Activated CD4-positive, alpha-beta T cell treated with anti-CD3 and anti-CD28 coated beads for 4 hours (primary cell): ENCODE measurements at places on chromosomes 12 and 14.

DNA sequence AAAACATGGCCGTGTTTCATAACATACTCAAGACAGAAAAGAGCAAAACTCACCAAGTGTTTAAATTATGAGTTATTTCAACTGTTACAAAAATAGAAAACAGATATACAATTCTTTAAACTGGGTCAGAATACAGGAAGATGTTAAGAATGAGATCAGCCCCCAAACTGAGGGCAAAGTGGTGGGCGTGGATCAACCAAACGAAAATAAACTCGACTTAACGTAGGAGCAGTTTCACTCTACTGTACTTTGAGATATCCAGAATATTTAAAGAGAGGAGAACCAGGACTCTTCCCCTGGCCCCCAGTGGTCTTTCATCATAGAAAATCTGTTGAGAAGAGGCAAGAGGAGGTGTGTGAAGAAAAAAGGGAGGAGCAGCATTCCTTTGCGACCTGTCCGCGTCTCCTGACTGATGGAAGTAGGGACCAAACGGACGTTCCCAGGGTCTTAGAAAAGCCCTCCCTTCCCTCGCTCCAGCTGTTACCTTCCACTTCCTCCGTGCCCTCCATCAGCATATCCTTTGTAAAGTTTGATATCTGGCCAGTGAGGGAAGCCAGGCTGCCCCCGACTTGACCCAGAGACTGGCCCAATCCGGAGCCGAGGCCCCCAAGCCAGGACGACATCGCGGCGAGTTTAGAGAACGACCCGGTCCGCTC lies 668 bp downstream of the TRIP11 start:
- peak; percentile 11 for DNase-seq

DNA sequence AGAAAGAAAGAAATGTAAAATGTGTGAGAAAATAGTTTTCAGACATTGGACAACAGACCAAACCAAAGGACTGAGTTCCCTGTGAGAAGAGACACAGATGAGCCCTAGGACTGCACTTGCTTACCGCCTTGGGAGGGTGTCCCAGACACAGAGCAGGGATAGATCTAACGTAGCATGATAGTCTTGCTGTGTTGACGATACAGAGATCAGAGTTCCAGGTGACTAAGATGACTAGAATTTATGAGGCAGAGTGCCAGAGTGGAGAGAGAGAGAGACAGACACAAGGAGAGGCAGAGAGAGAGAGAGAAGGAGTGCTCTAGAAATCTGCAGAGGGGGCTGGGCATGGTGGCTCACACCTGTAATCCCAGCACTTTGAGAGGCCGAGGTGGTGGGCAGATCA lies 148.2 kb upstream of the LMNTD1 start:
- DNase-seq: no peak

GRCh38 chr12:48901278-48901677 lies 24.0 kb downstream of the FKBP11 start:
- no peak for DNase-seq

DNA sequence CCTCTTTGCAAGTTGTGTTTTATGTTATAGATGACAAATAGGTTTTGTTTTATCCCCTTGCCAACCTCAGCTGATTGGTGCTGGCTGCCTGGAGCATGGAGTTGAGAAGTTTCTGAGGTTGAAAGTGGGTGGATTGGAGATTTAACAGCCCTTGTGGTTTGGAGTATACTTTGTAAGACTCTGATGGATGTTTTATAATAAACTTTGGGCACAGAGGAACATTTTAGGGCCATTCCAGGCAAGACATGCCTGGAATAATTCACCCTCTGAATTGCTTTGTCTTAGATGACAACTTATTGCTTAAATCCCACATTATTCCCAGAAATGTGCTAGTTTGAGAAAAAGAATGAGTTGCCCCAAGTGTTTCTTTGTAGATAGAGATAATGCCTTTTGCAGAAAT lies 158.9 kb downstream of the SLC5A8 start:
- DNase-seq: no peak

DNA sequence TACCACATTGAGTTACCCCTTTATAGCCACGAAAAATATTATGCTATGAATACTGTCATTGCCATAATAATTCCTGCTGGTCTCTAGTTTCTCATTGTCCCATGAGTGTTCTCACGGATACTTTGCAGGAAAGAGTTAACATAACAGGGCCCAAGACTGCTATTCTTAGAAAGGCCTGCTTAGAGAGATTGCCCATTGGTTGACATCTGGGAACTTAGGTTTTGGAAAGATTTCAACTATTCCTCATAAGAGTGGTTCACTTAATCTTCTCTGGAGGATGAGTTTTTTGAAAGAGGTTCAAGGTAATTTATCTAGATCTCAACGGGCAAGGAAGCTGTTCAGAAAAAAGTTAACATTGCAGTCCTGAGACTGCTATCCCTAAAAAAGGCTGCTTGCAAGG lies 18.4 kb upstream of the PRPF39 start:
- no peak for DNase-seq

- no peak for DNase-seq
These were observed 77.7 kb downstream of the FLRT2 start for GRCh38 chr14:85607651-85608081.

GRCh38 chr12:118391836-118392235 lies 15.5 kb downstream of the SUDS3 start:
- DNase-seq: no peak

DNA sequence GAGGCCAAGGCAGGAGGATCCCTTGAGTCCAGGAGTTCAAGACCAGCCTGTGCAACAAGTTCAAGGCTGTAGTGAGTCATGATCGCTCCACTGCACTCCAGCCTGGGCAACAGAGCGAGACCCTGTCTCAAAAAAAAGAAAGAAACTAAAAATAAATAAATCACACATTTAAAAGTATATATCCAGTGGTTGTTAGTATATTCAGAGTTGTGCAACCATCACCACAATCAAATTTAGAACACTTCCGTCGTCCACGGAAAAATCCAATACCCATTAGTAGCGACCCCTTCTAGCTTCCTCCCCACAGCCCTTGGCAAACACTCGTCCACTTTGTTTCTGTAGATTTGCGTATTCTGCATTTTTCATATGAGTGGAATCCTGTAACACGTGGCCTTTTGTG lies 44.7 kb upstream of the EML1 start:
- no peak for DNase-seq

DNA sequence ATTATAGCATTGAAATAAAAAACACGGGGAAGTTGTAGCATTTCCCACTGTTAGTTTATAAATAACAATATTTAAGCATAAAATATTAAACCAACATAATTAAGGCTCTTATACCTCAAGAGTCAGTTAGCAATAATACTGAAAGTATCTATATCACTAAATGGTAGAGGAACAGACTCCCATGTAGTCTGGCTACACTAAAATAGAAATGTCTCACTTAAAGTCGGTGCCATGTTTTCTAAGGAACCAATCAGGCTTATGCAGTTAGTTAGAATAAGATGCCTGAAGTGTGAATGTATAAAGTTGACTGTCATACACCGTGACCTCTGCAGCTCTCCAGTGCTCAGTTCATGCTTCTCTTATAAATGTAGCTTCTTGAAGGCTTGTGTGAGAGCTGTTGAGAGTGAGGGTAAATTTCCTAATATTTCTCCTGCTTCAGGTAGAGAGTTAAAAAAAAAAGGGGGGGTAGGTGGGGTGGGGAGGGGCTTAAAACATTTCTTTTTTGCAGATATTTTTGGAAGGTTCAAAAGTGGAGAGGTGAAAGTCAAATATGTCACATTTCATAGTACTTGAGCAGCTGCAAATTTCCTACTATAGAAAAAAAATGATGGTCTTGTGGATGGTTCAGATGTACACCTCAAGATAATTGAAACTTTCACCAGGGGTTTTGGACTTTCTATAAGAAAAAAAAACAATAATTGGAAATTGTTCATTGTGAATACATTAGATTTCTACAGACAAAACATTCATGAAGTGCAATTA lies 64.5 kb downstream of the PTCSC3 start:
- no peak for DNase-seq

DNA sequence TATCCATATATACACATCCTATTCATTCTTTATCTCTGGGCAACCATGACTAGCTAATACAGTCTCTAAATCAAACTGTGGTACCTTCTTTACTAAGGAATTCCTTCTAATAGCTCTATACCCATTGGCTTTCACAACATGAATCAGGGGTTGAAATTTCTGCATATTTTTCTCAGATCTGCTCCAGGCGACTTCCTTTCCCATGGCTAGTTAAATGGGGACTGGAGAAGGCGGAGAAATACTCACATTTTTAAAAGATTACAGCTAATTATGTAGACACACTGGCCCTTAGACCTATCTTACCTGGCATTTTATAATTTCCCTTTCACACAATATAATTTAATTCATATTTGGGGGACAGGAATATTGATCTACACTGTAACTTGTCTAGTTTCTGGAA lies 1.1 kb upstream of the CDKN3 start:
- DNase-seq: no peak

DNA sequence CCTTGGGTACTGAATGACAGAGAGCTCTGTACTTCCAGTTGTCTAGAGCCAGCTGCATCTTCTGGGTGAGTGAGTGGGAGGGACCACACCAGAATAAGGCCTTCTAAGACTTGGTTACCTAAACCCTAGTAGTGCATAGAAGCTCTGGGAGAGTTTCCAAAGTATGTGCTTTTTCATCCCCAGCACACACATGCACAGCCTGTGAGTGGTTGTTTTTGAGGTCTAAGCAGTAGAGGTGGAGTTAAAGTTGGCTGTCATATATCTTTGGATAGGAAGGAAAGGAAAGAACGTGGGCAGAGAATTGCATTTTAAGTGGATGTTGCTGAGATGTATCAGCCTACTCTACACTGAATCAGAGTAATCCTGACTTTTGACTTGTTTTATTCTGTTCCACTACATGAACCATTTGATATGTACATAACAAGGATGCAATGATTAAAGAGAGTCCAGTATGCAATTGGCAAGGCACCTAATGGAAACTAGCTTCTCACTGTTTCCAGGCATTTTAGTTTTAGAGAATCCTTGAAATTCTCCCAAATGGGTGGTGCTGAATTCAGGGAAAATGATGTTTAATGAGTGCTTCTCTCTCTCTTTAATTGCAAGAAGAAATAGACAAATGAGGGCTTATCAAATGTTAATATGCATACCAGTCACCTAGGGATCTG lies 51.8 kb upstream of the PRICKLE1 start:
- DNase-seq: no peak

- no peak for DNase-seq
These were observed 310.7 kb upstream of the DCN start for GRCh38 chr12:91493308-91493707.

GRCh38 chr12:11916771-11917170 lies 154.0 kb upstream of the BCL2L14 start:
- DNase-seq: no peak

DNA sequence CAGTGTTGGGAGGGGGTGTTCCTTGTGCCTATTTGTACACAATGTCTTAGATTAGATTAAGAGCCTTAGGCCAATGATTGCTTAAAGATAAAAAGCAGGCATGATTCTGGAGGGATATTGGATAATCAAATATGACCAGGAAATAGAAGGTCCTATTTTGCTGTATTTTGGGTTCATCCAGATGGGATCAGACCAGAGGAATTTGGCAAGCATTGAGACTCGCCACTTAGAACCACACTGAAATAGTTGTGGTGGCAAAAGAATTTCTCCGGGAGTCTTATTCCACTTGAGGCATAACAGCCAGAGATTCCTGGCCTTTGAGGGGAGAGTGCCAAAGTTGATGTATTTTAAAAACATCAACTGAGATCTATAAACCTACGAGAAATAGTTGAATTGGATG lies 327.2 kb downstream of the RAD51B start:
- no peak for DNase-seq

- no peak for DNase-seq
These were observed 59.0 kb downstream of the FERMT2 start for GRCh38 chr14:52891800-52892199.

DNA sequence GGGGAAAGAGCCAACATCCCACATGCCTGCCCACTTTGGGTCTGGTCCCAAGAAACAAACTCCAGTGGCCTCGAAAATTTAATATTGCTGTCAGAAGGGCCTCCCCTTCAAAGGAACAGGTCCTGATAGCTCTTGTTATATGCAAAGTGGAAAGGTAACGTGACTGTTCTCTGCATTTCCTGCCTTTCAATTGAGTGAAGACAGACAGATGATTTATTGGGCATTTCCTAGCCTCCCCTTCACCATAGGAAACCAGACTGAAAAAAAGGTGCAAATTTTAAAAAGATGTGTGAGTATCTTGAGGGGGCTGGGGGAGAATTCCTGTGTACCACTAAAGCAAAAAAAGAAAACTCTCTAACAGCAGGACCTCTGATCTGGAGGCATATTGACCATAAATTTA lies 235.2 kb downstream of the ZFP36L1 start:
- no peak for DNase-seq

- DNase-seq: no peak
These were observed 65.0 kb downstream of the NCOR2 start for GRCh38 chr12:124502379-124502778.

GRCh38 chr12:108079721-108080120 lies 49.4 kb upstream of the WSCD2 start:
- no peak for DNase-seq

DNA sequence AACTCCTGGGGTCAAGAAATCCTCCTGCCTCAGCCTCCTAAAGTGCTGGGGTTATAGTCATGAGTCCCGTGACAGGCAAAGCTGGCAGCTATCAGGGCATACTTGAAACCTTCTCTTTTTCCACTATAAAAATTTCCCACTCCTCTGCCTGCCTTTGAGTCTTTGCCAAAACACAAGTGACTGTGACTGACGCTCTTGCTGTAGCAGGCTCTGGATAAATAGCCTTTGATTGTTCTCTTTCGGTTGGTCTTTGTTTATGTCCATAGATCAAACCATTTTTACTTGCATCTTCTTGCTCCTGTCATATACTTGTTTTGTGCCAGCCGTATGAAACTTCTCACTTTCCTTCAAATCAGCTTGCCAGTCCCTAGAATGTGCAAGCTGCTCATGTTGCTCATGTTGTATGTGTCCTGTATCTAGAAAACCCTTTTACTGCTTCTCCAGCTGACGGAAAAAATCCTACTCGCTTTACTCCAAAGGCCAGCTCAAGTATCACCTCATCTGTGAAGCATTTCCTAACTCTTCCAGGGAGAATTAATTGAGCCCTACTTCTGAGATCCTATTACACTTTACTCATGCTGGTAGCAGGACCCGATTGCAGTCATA lies 73.1 kb downstream of the RESF1 start:
- no peak for DNase-seq

- no peak for DNase-seq
These were observed 12.2 kb downstream of the KLC1 start for GRCh38 chr14:103641161-103641560.

DNA sequence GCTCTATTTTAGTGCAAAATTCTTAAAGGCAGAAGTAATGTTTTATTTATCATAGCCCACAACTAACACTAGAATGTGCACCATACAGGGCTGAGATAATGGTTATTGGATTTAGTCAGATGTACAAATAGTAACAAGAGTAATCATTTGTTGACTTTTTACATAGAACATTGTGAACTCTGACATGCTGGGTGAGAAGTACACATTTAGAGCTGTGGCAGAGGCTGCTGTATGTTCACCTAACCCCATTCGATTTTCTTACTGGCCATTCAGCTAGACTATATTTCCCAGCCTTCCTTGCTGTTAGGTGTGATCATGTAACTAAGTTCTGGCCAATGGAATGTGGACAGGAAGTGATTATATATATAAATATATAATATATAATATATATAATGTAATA lies 89.1 kb downstream of the DRAM1 start:
- DNase-seq: no peak

- no peak for DNase-seq
These were observed 1589.7 kb upstream of the FLRT2 start for GRCh38 chr14:83940253-83940652.
